ENCODE measurements at places on chromosomes 4 and X. TPM values are rescaled to one million over a fixed set of nuclear protein-coding genes. Genes with fewer than 3 reads are reported as not detected.

TLL1 gene
- 1.7 TPM for total RNA-seq

GPR82 gene
- total RNA-seq: not detected

CT45A1 gene
- not detected for total RNA-seq

EDA2R gene
- 3.6 TPM for total RNA-seq

PRR32 gene
- not detected for total RNA-seq

FNIP2 gene
- total RNA-seq: 30.5 TPM

DNA sequence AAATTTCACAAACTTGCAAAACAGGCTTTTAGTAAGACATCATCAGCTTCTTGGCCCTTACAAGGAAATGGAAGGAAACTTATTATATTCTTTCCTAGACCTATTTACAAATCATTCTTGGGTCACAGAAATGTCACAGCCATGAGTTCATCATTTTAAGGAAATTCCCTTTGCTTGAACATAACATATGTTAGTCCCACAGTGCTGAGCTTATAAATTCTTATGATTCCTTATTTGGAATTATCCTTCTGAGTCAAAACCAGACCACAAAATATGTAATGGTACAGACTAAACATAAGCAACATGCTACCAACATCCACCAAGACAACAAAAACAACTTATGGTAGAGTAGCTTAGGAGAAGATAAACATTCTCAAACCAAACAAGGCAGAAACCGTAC lies 236.9 kb upstream of the CTSO start:
- DNase-seq: no peak

GRCh38 chrX:40573763-40574162 lies 7.0 kb upstream of the ATP6AP2 start:
- peak; percentile 10 for DNase-seq

DNA sequence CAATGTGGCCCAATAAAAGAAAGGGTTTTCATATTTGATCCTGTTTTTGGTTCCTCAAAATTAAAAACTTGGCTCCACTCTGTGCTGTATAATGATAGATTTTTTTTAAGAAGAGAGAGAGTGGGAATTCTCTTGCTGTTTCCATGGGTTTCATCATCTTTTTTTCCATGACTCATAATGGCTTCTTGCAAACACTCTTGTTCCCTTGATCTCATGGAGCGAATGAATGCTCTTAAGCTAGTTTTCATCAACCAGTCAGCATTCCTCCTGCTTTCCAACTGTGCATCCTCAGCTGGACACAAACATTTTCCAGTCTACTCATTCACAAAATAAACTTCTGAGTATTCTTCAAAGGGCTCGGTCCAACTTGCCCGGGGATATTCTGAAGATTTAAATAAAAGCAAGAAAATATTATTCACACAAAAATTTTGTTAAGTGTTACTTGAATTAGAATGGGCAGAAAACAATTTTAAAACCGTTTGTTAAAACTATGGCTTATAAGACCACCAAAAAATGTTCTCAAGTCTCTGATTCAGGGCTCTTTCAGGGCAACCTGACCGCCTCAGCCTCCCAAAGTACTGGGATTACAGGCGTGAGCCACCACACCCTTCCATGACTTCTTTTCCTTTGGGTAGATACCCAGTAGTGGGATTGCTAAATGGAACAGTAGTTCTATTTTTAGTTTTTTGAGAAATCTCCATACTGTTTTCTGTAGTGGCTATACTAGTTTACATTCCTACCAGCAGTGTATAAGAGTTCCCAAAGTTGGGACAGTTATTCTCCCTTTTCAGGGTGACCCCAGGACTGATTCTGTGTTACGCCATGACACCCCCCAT lies 64.7 kb downstream of the TMEM156 start:
- DNase-seq: no peak

DNA sequence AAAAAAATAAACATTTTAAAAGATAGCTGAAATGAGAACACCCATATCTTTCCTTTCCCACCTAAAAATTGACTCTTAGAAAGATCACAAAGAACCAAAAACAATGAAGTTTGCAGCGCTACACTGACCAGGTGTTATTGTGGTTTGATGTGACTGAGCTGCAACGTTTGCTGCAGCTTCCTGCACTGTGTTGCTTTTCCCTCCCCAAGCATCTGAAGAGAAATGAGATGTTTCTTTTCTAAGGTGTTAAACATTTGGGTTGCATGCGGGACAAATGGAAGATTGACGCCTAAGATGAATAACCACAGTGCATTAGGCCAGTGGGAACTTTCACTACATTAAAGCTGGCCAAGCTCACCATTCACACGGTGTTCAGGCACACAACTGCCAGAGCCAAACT lies 8.9 kb downstream of the LEF1 start:
- no peak for DNase-seq

DNA sequence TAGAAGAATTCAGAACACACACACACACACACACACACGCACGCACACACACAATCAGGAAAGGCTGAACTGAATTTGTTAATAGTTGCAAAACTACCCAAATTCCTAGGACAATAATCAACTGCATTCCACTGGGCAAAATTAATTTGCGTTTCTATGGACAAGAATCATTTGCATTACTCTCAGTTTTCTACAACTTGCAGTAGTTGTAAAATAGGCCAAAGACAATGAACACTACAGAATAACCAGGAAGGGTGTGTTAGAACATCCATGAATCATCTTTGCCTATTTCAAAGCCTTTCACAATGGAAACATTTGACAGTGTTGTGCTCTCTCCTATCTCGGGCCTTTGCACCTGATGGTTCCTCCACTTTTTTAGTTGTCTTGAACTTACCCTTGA lies 77.1 kb upstream of the IGFBP7 start:
- DNase-seq: no peak

- DNase-seq: no peak
Observed at GRCh38 chr4:57139783-57140182, 29.6 kb upstream of the IGFBP7 start.

GRCh38 chr4:22635692-22636091 lies 57.0 kb upstream of the GBA3 start:
- DNase-seq: no peak

- DNase-seq: no peak
Observed at GRCh38 chr4:33709247-33709646, 2535.1 kb downstream of the ARAP2 start.

Data from neural crest cell (in vitro differentiated cells).